ENCODE measurements at places on chromosomes 4 and X.

- no peak for DNase-seq
Observed at GRCh38 chr4:183635321-183635720, 23.7 kb downstream of the RWDD4 start.

GRCh38 chr4:186760576-186760975, 36.9 kb upstream of the FAT1 start:
- DNase-seq, result no peak

GRCh38 chr4:166042510-166043055, 169.5 kb downstream of the TLL1 start:
- no peak for DNase-seq

DNA sequence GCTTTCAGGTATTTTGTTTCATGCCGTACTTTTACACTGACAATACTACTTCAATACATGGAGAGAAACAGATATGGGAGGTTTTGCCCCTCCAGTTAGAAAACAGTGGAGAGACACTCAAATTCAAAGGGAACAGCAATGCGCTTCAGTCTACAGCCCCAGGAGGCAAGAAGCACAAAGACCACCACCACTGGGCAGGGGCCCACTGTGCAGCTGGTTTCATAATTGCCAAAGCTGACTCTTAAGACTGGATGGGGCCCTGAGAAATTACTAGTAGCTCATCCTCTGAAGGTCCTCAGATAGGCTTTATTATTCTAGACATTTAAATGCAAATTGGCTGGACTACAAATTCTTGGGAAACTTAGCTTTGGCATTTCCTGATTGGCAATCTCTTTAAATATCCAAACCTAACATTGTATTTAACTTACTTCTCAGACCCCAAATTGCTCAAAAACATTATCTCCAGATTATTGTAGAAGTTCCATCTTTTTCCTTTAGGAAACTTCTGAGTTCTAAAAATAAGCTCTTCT, 85.9 kb upstream of the GPR34 start:
- DNase-seq, result no peak

All from activated naive CD8-positive, alpha-beta T cell treated with anti-CD3 and anti-CD28 coated beads, Interleukin-2, amount 50 U/mL, for 16 hours (primary cell).